ENCODE measurements at places on chromosomes 2 and 18.

- H3K4me3 ChIP-seq, result no peak overlapping the region
- no peaks in the 10 kb centered on the region for H3K27me3 ChIP-seq
- H3K4me1 ChIP-seq, result no peaks in the 10 kb centered on the region
- H3K27ac ChIP-seq, result no peak overlapping the region
Measured at GRCh38 chr2:112606547-112606946, 22.1 kb downstream of the CHCHD5 start.

DNA sequence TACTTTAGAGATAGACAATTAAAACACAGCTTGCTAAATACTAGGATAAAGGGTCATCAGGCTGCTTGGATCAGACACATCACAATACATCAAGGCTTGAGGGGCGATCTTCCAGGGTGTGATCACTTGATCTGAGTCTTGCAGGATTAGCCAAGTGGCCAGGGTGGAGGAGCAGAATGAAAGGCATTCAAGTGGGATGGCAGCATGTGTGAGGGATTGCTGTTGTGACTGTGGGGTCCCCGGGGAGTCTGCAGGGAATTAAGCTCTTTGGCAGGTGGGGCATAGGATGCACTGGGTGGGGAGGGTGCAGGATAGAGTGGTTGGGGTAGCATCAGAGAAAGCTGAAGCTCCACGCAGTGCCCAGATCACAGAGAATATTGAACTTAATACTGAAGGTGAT is 58.0 kb upstream of the TMEM163 start:
- no peaks in the 10 kb centered on the region for H3K27me3 ChIP-seq
- peaks cover 22% of the 10 kb centered on the region for H3K4me1 ChIP-seq
- H3K36me3 ChIP-seq, result no peaks in the 10 kb centered on the region
- no peak for DNase-seq

DNA sequence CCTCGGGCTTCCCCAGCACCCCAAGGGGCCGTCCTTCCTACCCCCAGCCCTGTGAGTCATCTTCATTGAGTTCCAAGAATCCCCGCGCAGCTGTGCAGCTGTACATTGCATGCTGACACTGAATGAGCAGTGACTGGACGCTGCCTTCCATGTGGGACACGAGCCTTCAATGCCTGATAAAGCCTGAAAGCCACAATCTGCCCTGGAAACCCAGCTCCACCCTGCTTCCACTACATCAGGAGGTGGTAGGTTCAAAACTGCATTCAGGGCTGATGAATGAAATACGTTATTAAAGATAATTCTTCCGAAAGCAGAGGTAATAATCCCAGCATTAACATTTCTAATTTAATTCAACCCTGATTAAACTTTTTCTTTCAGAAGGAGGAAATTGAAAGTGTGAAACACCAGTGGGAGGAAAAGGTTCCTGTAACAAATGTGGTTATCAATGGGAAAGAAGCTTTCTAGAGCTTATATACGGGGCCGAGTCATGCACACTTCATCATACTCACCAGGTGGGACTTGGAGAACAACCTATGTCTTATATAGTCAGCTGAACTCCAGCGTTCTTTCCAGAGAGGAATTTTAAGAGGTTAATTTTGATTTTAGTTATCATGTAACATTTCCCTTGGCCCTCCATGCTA is 360.1 kb downstream of the LPIN1 start:
- no peaks in the 10 kb centered on the region for H3K36me3 ChIP-seq
- peak; percentile 54 for DNase-seq
- H3K27ac ChIP-seq, result no peak overlapping the region
- H3K27me3 ChIP-seq, result no peaks in the 10 kb centered on the region
- peaks cover 43% of the 10 kb centered on the region for H3K4me1 ChIP-seq

- no peak overlapping the region for H3K27ac ChIP-seq
- DNase-seq, result no peak
- H3K4me3 ChIP-seq, result no peak overlapping the region
- H3K4me1 ChIP-seq, result peaks cover 31% of the 10 kb centered on the region
- peaks cover 13% of the 10 kb centered on the region for H3K27me3 ChIP-seq
Measured at GRCh38 chr18:13180614-13181375, 37.8 kb upstream of the LDLRAD4 start.

DNA sequence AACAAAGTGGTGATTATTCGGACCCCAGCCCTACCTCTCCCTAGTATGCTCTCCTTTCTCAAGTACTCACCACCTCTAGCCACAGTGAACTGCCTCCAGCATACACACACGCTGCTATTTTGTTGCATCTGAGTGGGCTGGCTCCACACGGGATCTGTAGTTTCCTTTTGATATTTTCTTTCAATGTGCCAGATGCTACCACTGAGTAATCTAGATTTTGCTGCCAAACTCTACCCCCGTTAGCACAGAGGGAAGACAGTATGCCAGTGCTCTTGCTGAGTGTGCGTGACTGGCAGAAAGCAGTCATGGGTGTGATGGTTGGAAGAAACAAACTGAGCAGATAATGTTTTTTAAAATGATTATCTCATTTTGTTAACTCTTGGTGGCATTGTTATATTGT is 11.6 kb downstream of the CFLAR start:
- peaks cover 74% of the 10 kb centered on the region for H3K4me1 ChIP-seq
- H3K27me3 ChIP-seq, result no peaks in the 10 kb centered on the region
- peak overlapping the region; percentile 98 for H3K4me3 ChIP-seq
- DNase-seq, result peak; percentile 50

- H3K27ac ChIP-seq, result peak overlapping the region; percentile 91
- H3K4me3 ChIP-seq, result peak overlapping the region; percentile 64
- no peaks in the 10 kb centered on the region for H3K27me3 ChIP-seq
- peaks cover 62% of the 10 kb centered on the region for H3K4me1 ChIP-seq
- DNase-seq, result no peak
- H3K36me3 ChIP-seq, result no peaks in the 10 kb centered on the region
Measured at GRCh38 chr2:197869501-197870111, 65.2 kb downstream of the PLCL1 start.

GRCh38 chr2:125073440-125073839 is 1048.4 kb downstream of the CNTNAP5 start:
- no peak for DNase-seq
- no peaks in the 10 kb centered on the region for H3K36me3 ChIP-seq
- no peak overlapping the region for H3K4me3 ChIP-seq
- H3K27me3 ChIP-seq, result no peaks in the 10 kb centered on the region
- no peak overlapping the region for H3K27ac ChIP-seq

DNA sequence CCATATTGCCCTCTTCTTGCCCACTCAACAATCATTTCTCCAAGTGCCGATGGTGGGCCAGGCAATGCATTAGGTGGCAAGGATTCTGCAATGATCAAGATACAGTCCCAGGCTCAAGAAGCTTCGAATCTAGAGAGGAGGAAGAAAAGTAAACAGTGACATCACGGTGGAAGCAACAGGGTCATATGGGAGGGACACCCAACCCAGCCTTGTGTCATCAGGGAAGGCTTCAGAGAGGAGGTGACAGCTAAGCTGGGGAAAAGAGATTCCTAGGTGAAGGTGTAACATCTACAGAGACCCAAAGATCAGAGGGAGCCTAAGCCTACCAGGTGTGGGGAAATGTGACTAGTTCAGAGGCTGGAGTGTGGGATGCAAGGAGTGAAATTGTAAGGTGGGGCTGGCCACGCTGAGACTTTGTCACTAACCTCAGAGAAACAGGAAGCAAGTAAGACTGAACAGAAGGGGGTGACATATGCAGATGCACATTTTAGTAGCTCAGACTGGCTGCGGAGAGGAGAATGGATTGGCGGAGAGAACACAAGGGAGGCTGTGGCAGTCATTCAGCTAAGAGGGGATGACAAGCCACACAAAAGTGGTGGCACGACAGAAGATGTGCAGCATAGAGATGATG is 104.9 kb downstream of the ANKRD44 start:
- no peaks in the 10 kb centered on the region for H3K27me3 ChIP-seq
- H3K4me3 ChIP-seq, result peak overlapping the region; percentile 75
- peak; percentile 58 for DNase-seq
- H3K36me3 ChIP-seq, result peaks cover 32% of the 10 kb centered on the region
- H3K27ac ChIP-seq, result peak overlapping the region; percentile 97

DNA sequence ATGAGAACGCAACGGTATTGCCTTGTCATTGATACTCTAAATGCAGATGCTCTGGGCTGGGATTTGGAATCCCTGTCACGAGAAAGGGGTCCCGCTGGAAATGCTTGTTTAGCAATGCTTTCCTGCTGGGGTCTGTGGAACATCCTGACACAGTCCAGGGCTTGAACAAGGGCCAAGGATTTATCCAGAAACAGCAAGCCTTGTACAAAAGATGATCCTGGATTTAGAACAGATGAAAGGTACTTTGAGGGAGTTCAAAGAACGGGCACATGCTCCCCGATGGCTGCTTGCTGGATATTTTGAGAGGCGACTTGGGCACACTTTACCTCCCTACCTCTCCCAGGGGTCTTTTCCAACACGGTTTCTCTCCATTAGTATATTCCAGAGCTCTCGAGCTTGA is 108.1 kb upstream of the CELF4 start:
- H3K4me1 ChIP-seq, result no peaks in the 10 kb centered on the region
- no peak for DNase-seq
- no peak overlapping the region for H3K4me3 ChIP-seq
- H3K27ac ChIP-seq, result no peak overlapping the region
- H3K27me3 ChIP-seq, result no peaks in the 10 kb centered on the region

DNA sequence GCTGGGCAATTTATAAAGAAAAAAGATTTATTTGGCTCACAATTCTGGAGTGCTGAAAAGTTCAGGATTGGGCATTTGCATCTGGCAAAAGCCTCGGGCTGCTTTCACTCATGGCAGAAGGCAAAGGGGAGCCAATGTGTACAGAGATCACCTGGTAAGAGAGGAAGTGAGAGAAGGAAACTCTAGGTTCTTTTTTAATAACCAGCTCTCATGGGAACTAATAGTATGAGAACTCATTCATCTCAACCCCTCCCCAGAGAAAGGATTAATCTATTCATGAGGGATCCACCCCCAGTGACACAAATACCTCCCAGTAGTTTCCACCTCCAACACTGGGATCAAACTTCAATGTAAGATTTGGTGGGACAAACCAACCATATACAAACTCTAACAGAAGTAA is 129.0 kb downstream of the EVA1A start:
- no peak overlapping the region for H3K27ac ChIP-seq
- DNase-seq, result no peak
- H3K27me3 ChIP-seq, result peaks cover 15% of the 10 kb centered on the region
- H3K36me3 ChIP-seq, result no peaks in the 10 kb centered on the region
- no peak overlapping the region for H3K4me3 ChIP-seq

All from activated naive CD8-positive, alpha-beta T cell treated with anti-CD3 and anti-CD28 coated beads, Interleukin-2, amount 50 U/mL, for 24 hours (primary cell).